ENCODE measurements at places on chromosomes 5 and 9.

GRCh38 chr9:133268335-133269056 is 6.5 kb downstream of the ABO start:
- DNase-seq, result no peak

GRCh38 chr5:1807451-1808185 is 6.4 kb downstream of the NDUFS6 start:
- DNase-seq, result no peak

- DNase-seq, result no peak
Measured at GRCh38 chr9:3277200-3277599, 248.6 kb downstream of the RFX3 start.

DNA sequence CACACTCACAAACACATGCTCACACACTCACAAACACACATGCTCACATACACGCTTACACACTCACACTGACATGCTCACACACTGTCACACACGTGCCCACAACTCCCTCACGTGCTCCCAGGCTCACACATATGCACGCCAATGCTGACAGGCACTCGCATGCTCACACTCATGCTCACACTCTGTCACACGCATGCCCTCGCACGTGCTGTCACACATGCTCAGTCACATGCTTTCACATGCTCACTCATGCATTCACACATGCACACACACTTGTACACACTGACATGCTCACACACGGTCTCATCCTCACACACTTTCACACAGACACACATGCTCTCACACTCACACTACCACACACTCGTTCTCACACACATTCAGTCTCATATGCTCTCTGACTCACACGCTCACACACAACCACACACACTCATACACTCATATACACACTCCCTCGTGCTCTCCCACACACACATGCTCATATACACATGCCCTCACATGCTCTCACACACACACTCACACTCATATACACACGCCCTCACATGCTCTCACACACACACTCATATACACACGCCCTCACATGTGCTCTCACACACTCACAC is 10.3 kb downstream of the CCDC187 start:
- DNase-seq, result no peak

DNA sequence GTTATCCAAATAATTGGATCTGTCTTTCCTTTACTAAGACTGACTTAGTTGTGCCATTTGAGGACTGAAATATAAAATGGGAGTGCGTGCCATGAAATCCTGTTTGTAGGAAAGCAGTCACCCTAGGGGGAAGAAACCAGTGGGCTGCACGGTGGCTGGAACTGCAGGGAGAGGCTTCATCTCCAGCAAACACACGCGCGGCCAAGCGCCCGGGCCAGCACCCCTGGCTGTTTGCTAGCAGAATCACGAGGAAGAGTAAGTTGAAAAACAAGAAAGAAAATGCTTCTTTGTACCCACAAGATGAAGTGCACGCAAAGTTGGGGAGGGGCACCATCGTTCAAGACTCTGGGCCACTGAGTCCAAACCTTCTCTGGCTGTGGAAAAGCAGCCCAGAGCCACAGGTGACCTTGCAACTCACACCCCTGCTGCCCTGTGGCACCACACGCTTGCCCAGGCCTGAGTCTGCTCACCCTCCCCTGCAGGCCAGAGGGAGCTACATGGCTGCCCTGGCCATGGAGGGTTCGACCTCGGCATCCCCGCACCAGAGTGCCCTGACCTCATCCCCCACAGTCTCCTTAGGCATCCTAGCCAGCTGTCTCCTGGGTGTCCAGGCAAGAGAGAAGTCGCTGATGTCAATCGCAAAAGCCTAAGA is 55.2 kb downstream of the IRX2 start:
- DNase-seq, result no peak
